Activated CD8-positive, alpha-beta memory T cell treated with anti-CD3 and anti-CD28 coated beads for 24 hours (primary cell): ENCODE measurements at places on chromosomes 5 and 9.

- DNase-seq = no peak
Observed at GRCh38 chr9:25726871-25727410, 48.7 kb upstream of the TUSC1 start.

GRCh38 chr5:164052536-164053093, 547.2 kb downstream of the MAT2B start:
- no peak for DNase-seq

- DNase-seq = no peak
Observed at GRCh38 chr9:34929506-34930102, 28.5 kb upstream of the PHF24 start.

GRCh38 chr5:11524188-11524587, 380.1 kb downstream of the CTNND2 start:
- DNase-seq = no peak

DNA sequence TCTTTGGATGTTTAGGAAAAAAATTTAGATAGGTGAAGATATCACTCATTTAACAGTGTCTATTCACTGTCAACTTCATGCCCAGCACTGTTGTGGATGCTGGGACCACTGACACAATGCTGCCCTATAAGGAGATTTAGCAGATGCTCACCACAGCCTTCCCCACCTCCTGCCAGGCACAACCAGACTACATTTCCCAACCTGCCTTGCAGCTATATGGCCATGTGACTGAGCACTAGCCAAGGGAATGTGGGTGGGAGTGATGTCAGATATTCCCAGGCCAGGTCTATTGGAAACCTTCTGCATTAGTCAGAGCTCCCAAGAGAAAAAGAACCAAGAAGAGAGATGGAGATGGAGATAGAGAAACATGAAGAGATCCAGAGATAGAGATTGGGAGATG, 302.6 kb upstream of the TAS2R1 start:
- no peak for DNase-seq

GRCh38 chr5:151912360-151912759, 12.3 kb downstream of the GLRA1 start:
- DNase-seq = no peak

DNA sequence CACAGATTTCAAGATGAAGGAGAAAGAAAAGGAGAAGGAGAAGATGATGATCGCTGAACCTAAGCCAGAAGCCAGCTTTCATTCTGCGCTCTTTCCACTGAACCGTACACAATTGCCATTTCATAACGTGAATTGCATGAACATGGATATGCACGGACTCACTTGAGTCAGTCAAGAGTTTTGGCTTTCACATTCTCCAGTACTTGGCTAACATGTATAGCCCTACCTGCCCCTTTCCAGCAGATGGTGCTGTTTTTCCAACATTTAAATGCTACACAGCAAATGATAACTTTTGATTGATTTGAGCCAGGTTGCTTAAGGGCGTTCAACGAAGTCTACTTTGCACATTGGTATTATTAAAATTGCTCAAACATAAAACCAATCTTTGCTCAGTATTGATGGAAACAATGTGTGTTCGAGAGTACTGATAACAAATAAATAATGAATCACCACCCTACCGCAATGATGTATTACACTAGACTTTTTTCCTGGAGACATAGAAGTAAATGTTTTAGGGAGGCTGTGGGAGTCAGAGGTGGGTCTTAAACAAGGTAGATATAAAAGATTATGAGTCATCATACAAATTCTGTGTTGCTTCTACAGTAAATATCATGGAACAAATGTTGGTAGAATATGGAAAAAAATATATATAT, 196.4 kb downstream of the TRPM3 start:
- DNase-seq = no peak

GRCh38 chr9:5593904-5594303, 35.0 kb upstream of the RIC1 start:
- DNase-seq = no peak

- no peak for DNase-seq
Observed at GRCh38 chr5:31329715-31330114, 136.2 kb downstream of the CDH6 start.

GRCh38 chr9:130817914-130818313, 17.1 kb upstream of the ABL1 start:
- DNase-seq = no peak

GRCh38 chr5:91224456-91224855, 158.7 kb downstream of the ARRDC3 start:
- no peak for DNase-seq
